GM19239 (cell line): ENCODE measurements at places on chromosomes 11 and 22.

DNA sequence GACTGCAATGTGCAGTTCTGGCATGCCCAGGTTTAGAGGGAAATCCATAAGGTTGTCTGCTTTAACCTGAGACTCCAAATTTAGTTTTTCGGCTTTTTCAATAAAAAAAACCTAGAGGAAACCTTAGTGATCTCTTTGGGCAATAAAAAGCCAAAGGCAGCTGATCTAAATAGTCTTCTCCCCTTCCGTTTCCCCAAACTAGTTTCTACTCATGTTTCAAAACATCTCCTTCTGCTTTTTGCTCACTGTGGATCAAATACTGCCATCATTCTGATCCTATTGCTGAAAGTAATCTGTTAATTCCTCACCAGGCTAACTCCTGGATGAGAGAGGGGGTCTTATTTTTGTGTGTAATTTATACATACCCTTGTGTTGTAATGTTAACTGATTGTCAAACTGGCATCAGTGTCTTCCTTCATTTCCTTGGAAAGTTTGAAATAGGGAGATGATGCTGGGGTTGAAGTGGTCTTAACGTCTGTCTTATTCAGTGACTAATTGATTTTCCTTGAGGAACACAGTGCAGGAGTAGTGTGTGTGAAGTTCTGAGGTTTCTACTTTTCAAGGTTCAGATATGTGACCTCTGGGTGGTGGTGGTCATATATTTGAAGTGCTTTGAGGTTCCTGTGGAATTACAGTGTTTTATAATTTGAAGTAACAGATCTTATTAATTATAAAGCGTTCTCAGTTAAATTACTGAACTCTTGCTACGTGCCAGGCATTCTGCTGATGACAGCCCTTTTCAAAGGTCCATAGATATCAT, 55.0 kb downstream of the ARHGAP42 start:
- DNase-seq, result no peak

DNA sequence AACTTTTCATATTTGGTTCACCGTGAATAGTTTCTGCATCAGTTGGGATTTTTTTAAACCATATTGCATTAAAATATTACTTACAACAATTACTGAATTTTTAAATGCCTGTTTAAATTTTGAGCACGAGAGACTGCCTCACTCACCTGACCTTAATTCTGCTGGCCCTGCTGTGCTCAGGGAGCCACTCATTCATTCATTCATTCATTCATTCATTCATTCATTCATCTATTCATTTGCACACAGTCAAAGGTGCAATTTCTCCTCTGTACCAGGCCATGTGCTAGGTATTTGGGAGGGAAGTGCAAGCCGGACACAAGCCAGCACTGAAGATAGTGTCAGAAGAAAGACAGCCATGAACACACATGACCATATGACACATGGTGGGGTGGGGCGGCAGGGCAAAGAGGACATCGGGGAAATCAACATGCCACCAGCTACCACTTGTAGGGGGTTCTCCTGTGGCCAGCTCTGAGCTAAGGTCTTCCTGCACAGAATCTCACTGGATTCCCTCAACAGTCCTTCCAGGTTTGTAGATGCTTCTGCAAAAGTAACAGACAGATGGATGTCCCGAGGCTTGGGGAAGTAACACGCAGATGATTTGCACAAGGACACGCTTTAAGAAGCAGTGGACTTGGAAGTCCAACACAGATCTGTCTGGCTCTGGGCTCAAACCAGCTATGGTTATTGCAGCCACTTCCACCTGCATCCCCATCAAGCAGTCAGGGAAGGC, 568 bp upstream of the CSF2RB start:
- no peak for DNase-seq

DNA sequence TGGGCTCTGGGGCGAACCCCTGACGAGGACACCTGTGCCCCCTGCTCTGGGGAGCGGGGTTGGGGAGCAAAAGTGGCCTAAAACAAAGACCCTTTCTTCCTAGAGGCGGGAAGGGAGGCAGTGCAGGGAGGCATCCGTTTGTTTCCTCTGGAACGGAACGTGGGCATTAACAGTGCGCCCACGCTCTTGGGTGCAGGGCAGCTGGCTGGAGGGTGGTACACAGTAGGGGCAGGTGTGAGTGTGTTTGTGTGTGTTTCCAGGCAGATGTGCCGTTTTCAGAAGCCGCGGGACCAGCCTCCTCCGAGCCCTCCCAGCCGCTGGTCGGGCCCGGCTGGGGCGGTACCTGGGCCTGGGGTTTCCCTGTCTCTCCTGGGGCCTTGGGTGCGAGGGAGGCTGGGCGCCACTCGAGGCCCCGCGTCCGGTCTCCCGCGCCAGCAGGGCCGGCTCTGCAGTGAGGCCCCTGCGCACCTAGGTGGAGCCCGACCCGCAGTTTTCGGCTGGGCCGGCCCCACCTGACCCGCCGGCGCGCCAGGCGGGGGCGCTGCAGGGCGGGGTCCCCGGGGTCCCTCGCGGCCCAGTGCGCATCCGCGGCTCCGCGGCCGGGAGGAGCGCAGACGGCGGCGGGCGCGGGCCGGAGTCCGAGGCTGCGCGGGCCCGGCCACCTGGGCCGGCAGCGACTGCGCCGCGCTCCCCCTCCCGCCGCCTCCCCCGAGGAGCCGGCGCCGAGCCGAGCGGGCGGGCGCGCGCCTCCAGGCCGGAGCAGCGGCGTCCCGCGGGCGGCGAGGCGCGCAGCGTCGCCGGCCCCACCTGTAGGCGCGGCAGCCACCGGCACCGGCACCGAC, 1252.7 kb downstream of the BRD1 start:
- peak; percentile 68 for DNase-seq

- DNase-seq, result no peak
Observed at GRCh38 chr11:118275176-118275575, 11.1 kb upstream of the MPZL2 start.

DNA sequence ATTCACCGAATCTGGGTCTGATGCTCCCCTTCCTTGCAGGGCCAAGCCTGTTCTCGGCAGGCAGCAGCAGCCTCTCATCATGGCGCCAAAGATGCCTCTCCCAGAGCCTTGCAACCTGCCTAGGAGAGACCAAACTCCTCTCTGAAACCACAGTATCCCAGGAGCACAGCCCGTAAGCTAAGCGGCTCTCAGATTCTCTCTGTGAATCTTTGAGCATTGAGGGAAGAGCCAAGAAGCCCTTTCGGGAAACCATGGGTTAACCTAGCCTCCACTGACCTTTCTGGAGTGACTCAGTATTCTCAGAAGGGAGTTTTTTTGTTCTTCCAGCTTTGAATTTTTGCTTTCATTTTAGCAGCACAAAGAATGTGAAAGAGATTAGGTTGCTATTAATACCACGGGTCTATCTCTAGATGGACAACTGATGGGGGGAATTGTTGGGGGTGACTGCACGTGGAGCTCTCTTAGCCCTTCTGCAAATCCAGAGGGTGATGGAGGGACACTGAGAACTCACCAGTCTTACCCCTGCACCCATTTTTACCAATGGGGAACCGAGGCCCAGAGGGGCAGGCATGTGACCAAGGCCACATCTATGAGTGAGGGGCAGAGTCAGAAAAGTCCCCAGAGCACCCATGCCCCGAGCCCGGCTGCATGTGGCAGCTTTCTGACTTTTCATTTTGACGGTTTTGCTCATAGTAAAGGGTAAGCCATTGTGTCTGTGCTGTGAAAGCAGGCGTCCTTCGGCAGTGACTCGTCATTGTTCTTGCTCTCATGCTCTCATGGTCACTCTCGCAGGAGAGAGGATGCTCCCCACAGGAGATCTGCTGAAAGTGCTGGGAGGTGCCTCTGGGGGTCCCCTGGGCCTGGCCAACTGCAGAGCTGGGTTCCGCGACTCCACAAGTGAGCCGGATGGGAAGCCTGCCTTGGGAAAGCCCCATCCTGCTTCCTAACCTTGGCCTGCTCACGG, 36.0 kb downstream of the IRAG1 start:
- peak; percentile 38 for DNase-seq

GRCh38 chr11:46498179-46498578, 95.6 kb downstream of the AMBRA1 start:
- DNase-seq, result no peak

DNA sequence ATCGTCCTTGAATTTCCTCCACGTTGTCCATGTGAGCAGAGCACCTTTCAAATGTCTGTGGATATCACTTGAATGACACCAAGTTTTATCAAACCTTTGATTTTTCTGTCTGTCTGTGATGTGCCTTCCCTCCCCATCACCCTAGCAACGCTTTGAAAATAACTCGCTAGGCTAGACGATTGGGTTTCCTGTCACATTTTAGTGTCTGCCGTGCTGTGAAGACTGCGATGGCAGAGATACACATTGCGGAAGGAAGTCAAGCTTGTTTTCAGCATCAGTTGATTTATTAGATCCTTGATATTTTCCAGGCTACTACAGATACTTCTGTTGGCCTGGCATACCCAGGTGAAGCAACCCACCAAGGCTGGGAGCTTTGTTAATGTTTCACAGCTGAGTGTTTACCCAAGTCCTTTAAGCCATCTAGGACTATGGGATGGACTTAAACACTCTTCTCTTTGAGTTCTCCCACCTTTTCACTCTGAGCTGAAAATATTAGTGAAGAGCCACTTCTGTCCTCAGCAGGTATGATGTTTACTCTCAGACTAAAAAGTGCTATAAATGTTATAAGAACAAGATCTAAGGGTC, 93.6 kb upstream of the CD44 start:
- no peak for DNase-seq

DNA sequence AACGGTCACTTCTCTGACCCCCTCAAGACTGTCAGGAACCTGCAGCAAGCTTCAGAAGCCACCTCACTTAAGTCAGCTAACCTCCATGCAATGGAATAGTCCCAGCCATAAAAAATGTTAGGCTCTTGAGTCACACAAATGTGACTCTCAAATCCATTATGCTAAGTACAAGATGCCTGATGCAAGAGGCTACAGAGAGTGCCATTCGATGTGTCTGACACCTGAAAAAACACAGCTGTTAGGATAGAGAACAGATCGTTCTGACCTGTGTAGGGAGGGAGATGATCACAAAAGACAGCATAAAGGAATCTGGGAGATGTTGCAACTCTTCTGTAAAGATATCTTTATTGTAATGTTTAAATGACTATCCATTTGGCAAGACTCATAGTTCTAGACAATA, 712.4 kb downstream of the TBC1D22A start:
- DNase-seq, result no peak

DNA sequence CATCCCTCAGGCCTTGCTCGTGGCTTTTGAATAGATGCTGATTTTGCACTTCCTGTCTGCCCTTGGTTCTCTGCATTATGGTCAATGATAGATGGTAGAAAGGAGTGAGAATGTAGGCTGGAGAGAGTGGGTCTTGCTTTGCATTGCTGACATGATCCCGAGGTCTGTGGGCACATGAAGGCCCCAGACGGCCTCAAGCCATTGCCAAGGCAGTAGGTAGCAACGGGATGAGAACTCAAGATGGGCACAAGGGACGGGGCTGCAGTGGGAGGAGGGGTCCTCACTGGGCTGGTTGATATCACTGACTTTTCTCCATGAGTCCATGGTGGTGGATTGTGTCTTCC, 54.0 kb downstream of the GAB4 start:
- DNase-seq, result no peak

DNA sequence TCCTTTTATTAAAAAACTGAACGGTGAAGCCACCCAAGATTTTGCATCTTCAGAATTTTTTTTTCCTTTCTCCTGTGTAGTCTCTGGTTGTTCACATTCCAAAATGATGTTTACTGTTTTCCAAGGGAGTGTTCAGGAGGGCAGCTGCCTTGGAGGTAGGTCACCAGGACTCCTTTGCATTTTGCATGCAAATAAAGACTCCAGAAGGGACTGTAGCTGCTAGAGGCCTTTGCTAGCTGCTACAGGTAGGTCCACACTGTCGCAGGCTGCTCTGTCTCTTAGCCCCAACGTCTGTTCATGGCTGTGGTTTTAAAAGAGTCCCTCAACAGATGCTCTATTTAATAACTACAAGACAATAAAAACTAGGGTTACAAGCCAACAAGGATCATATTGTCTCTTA, 11.4 kb downstream of the CTSC start:
- DNase-seq, result no peak

DNA sequence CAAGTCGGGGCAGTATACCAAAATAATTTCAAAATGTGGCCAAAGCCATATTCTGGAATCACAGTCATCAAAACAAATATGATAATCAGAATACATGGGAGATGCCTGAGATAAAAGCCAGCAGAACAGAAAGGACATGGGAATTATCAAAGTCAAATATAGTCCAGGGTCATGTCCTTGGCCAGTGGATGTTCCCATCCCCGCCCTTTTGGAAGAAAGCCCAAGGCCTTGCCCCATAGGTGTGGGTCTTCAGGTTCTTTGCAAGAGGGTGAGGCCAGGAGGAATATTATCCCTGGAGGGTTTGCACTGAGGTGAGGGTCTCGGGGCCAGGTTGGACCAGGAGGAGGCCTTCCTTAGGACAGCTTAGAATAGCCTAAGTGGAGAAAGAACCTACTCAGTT, 53.6 kb upstream of the CSNK2A3 start:
- no peak for DNase-seq

DNA sequence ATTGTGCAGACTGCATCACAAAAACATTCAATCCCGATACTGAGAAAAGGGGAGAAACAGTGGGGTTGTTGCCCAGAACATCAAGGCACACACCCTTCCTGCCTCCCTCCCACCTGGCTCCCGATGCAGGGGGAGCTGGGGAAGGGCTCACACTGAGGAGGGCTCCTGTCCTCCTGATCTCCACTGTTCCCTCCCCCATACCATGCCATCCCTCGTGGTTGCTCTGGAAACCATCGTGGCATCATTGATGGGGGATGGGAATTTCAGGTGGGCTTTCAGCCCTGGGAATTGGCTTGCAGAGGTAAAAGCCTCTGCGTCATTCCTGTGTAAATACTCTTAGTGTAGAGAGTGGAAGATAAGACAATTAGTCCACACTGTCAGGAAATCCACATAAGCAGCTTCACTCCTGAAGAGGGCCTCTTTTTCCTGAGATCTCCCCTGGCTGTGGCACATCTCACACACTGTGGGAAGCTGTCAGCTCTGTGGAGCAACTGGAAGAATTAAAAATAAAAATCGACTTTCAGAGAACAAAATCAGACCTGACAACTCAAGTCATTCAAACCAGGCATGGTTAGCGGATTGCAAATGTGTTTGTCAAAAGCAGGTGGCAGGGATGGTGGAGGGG, 176.0 kb downstream of the CHST1 start:
- no peak for DNase-seq

DNA sequence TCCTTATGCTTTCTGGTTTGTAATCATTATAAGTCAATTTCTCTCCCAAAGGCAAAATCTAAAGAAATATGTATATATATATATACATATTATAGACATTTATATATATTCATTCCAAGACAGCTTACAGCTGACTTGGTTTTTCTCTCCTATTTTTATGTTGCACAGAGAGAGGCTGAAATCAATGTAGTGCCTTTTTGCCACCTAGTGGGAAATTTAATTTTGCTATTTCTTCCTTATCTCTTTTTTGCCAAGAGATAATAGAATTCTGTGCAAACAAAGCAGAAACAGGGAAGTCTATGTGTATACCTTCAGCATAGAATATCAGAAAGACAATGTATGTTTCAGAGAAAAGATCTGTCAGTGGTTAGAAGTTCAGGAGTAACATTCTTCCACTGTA, 186.0 kb upstream of the ANO5 start:
- DNase-seq, result no peak

DNA sequence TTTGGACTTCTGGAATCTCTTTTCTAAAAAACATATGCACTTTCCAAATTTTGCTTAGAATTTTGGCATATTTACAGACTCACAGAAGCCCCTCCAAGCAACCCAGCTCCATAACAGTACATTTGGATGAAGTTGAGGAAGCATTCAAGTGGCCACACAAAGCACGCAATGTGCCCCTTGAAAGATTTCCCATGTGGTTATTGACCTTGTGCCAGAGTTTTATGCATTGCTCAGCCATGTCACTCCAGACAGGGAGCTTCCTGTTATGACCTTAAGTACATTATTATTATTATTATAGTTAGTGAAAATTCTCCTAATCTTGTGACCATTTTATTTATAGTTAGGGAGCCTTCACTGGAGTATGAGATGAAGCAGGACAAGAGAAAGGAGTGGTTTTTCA, 35.0 kb upstream of the BDNF start:
- DNase-seq, result no peak

- DNase-seq, result no peak
Observed at GRCh38 chr22:41676134-41676533, 12.5 kb downstream of the SNU13 start.
